ENCODE measurements at places on chromosomes 1 and 21.

DNA sequence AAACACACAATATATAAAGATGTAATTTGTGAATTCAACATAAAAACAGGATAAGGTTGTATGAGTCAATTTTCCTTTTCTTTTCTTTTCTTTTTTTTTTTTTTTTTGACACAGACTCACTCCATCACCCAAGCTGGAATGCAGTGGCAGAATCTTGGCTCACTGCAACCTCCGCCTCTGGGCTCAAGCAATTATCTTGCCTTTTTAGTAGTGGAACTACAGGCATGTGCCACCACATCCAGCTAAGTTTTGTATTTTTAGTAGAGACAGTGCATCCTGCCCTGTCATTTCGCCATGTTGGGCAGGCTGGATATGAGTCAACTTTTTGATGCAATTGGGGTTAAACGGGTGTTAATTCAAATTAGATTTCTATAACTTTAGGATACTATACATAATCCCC lies 10.3 kb upstream of the SPRR2B start:
- DNase-seq: peak; percentile 36

- no peak for DNase-seq
These were observed 2.6 kb upstream of the TSPAN1 start for GRCh38 chr1:46172321-46172720.

DNA sequence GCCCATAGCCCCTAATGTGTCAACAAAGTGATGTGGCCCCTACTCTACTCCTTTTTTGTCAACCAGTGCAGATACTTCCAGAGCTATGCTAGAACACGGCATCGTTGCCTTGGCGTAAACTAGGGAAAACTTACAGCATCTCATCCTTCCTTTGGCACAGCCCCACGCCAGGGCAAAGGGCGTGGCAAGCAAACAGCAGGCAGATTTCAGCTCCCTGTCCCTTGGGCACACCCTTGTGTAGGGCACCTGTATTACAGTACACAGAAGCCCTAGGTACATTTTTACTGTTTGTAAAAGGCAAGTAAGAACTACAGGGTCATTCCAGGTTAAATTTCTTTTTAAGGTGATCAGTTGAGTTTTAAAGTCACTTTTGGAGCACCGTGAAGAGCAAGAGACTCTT lies 29.3 kb downstream of the PRDX6 start:
- DNase-seq: peak; percentile 7

- no peak for DNase-seq
These were observed 671.6 kb downstream of the MATN1 start for GRCh38 chr1:30051777-30052176.

GRCh38 chr21:36499578-36500471 lies 19.9 kb upstream of the CLDN14 start:
- peak; percentile 53 for DNase-seq

DNA sequence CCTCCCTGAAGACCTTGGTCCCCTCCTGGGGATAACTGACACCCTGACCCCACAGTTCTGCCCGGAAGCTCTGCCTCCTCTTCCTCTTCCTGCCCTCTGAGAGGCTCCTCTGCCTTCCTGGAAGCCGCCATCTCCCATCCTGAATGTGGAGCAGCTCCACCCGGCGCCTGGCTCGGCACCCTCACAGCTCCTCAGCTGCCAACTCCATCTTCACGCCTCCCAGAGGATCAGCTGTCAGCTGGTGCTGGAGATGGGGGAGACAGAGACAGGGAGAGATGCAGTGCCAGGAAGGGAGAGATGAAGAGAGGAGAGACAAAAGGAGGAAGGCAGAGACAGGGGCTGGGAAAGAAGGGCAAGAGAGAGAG lies 210.4 kb upstream of the CSF3R start:
- no peak for DNase-seq

- no peak for DNase-seq
These were observed 63.5 kb upstream of the MROH9 start for GRCh38 chr1:170871868-170872267.

GRCh38 chr1:20271498-20272400 lies 18.9 kb upstream of the VWA5B1 start:
- no peak for DNase-seq
